Tibial nerve (tissue), 4 donors: ENCODE measurements at places on chromosomes 12 and 14. TPM values are rescaled to one million over a fixed set of nuclear protein-coding genes. Genes with fewer than 3 reads are reported as not detected.

GRCh38 chr12:43287706-43288383 lies 264.2 kb downstream of the ADAMTS20 start:
- no peak for DNase-seq
- H3K27ac ChIP-seq = no peak overlapping the region
- H3K27me3 ChIP-seq = no peaks in the 10 kb centered on the region
- peaks cover 10% of the 10 kb centered on the region for H3K4me1 ChIP-seq

DNA sequence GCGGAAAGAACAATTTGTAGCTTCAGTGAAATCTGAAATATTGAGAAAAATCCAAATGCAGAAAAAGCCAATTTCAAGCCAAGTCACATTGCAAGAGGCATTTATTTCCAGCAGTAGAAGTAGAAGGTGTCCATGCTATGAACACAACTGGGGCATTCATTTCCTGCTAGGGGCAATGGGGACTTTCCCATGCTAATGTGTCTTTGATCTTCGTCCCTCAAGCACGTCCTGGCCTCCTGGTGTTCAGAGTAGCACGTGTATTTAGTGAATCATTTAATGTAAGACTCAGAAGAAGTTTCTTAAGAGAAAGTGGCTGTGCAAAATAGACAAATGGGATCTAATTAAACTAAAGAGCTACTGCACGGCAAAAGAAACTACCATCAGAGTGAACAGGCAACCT lies 267.9 kb downstream of the TMEM132C start:
- no peak overlapping the region for H3K4me3 ChIP-seq
- no peaks in the 10 kb centered on the region for H3K27me3 ChIP-seq
- DNase-seq = no peak
- H3K27ac ChIP-seq = no peak overlapping the region
- no peaks in the 10 kb centered on the region for H3K4me1 ChIP-seq

DNA sequence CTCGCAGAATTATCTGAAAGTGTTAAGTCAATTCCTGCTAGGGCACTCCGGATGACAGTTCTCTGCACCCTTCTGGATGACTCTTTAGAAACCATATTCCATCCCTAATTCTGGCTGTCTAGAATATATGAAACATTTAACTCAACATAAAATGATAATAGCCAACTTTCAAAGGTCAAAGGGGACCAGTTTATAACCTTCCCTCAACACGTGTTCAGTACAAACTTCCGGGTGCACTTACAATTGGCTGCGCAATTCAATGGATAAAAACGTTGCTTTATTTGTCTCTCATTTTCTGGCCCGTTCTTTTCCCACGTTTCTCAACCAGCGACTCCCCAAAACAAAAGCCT lies 1.3 kb downstream of the SBNO1 start:
- no peaks in the 10 kb centered on the region for H3K36me3 ChIP-seq
- H3K27ac ChIP-seq = peak overlapping the region; percentile 95
- H3K4me3 ChIP-seq = peak overlapping the region; percentile 88
- H3K4me1 ChIP-seq = no peaks in the 10 kb centered on the region
- H3K27me3 ChIP-seq = no peaks in the 10 kb centered on the region
- DNase-seq = no peak

- H3K4me1 ChIP-seq = no peaks in the 10 kb centered on the region
- H3K27me3 ChIP-seq = no peaks in the 10 kb centered on the region
- H3K36me3 ChIP-seq = no peaks in the 10 kb centered on the region
Measured at GRCh38 chr14:36021030-36021422, 155.5 kb downstream of the PTCSC3 start.

GRCh38 chr12:30926243-30927221 lies at the start of gene TSPAN11:
Gene TSPAN11 (plus strand): TSS chr12:30926748. CDS start chr12:30953992, 27,244 bp downstream.
- DNase-seq = peak; percentile 21
- no peaks in the 10 kb centered on the region for H3K4me1 ChIP-seq
- peak within 1 kb of the TSS; percentile 53 for H3K27ac ChIP-seq
- peak within 1 kb of the TSS; percentile 46 for H3K4me3 ChIP-seq

- no peak overlapping the region for H3K4me3 ChIP-seq
- no peak for DNase-seq
- no peaks in the 10 kb centered on the region for H3K36me3 ChIP-seq
- H3K27ac ChIP-seq = no peak overlapping the region
- H3K4me1 ChIP-seq = no peaks in the 10 kb centered on the region
- no peaks in the 10 kb centered on the region for H3K27me3 ChIP-seq
Measured at GRCh38 chr12:84954415-84954814, 41.8 kb upstream of the SLC6A15 start.

DNA sequence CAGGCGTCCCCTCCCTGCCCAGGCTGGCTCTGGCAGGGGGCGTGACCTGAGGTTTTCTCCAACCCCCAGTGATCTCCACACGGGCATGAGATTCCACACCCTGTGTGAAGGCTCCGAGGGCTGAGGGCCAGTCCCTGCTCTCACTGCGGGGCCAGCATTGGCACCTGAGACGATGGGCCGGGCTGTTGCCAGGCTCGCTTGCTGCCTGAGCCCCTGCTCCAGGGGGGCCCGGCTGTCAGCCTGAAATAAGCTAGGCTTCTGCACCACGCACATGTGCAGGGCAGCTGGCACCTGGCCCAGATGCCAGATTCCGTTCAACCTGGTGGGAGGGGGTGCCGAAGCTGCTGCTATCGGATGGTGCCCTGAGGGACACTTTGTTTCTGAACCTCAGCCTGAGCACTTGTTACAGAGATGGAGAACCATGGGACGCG lies 196.5 kb upstream of the PRMT8 start:
- H3K4me3 ChIP-seq = no peak overlapping the region
- no peaks in the 10 kb centered on the region for H3K36me3 ChIP-seq
- DNase-seq = no peak
- H3K27me3 ChIP-seq = peaks cover 7% of the 10 kb centered on the region
- peaks cover 4% of the 10 kb centered on the region for H3K4me1 ChIP-seq
- no peak overlapping the region for H3K27ac ChIP-seq

- no peak for DNase-seq
- no peak overlapping the region for H3K27ac ChIP-seq
- no peaks in the 10 kb centered on the region for H3K36me3 ChIP-seq
- no peaks in the 10 kb centered on the region for H3K27me3 ChIP-seq
- no peak overlapping the region for H3K4me3 ChIP-seq
Measured at GRCh38 chr14:73047808-73048207, 10.5 kb upstream of the RBM25 start.

- peak overlapping the region; percentile 62 for H3K4me3 ChIP-seq
- no peaks in the 10 kb centered on the region for H3K27me3 ChIP-seq
- no peak for DNase-seq
- peaks cover 17% of the 10 kb centered on the region for H3K4me1 ChIP-seq
- no peaks in the 10 kb centered on the region for H3K36me3 ChIP-seq
Measured at GRCh38 chr12:108559748-108560147, 1.2 kb downstream of the SART3 start.

- no peak for DNase-seq
- H3K36me3 ChIP-seq = peaks cover 8% of the 10 kb centered on the region
- H3K4me1 ChIP-seq = peaks cover 7% of the 10 kb centered on the region
- H3K27ac ChIP-seq = peak overlapping the region; percentile 13
- no peak overlapping the region for H3K4me3 ChIP-seq
Measured at GRCh38 chr14:73736842-73737241, 22.7 kb upstream of the PNMA1 start.

DNA sequence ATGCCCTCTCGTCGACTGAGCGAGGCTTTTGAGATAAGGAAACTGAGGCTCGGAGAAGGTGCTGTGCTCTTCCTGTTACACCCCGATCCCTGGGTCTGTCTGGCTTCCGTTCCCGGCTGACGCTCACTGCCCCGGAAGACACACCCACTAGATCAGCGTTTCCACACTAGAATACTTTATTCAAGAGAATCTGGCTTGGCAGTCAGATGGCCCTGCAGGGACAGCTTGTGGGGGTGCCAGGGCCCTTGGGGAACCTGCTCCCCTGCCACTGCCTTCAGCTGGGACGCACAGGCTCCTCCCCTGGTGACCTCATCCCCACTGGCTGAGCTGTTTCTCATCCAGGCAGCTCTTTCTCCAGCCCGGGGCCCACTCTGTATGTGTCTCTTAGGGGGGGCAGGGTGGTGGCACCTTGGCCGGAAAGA lies 13.7 kb downstream of the PGF start:
- H3K4me3 ChIP-seq = peak overlapping the region; percentile 27
- H3K27ac ChIP-seq = peak overlapping the region; percentile 79
- no peaks in the 10 kb centered on the region for H3K36me3 ChIP-seq
- H3K27me3 ChIP-seq = no peaks in the 10 kb centered on the region

GRCh38 chr14:72350215-72350614 lies 418.0 kb downstream of the RGS6 start:
- no peak overlapping the region for H3K27ac ChIP-seq
- no peak for DNase-seq
- no peaks in the 10 kb centered on the region for H3K27me3 ChIP-seq
- H3K36me3 ChIP-seq = no peaks in the 10 kb centered on the region

GRCh38 chr14:91395466-91395865 lies 22.2 kb downstream of the CCDC88C start:
- no peaks in the 10 kb centered on the region for H3K4me1 ChIP-seq
- no peak overlapping the region for H3K27ac ChIP-seq
- H3K27me3 ChIP-seq = peaks cover 70% of the 10 kb centered on the region
- H3K36me3 ChIP-seq = no peaks in the 10 kb centered on the region
- DNase-seq = no peak
- H3K4me3 ChIP-seq = no peak overlapping the region

- H3K36me3 ChIP-seq = no peaks in the 10 kb centered on the region
- H3K27me3 ChIP-seq = no peaks in the 10 kb centered on the region
- H3K27ac ChIP-seq = no peak overlapping the region
- H3K4me3 ChIP-seq = no peak overlapping the region
- peaks cover 1% of the 10 kb centered on the region for H3K4me1 ChIP-seq
Measured at GRCh38 chr14:63730659-63731058, 2.8 kb upstream of the SGPP1 start.

GRCh38 chr12:124563401-124563800 lies 4.0 kb downstream of the NCOR2 start:
- H3K4me1 ChIP-seq = peaks cover 50% of the 10 kb centered on the region
- H3K36me3 ChIP-seq = no peaks in the 10 kb centered on the region
- DNase-seq = no peak
- H3K27ac ChIP-seq = no peak overlapping the region
- no peak overlapping the region for H3K4me3 ChIP-seq
- no peaks in the 10 kb centered on the region for H3K27me3 ChIP-seq

DNA sequence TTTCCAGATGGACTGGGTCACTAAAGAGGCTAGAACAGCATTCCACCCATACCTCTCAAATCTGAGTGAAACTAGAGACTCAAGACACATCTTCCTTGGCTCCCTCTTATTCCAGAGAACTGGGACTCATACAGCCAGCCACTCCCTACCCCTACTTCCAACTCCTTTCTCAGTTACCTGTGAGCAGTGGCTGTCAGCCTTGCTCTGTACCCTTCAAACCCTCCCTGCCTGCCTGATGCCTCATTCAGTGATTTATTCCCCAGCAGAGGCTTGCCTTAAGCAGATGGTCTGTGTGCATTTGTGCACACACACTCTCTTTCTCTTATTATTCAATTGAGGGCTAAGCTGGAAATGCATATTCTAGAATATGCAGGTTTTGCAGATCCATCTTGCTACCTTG lies 14.6 kb downstream of the GPR84 start:
- no peak overlapping the region for H3K4me3 ChIP-seq
- H3K27me3 ChIP-seq = no peaks in the 10 kb centered on the region

TGM1 gene
- 13.5 TPM for total RNA-seq

FAR2 gene
- 8.6 TPM for total RNA-seq

GPATCH2L gene
- 73.4 TPM for total RNA-seq

RNASE3 gene
- not detected for total RNA-seq

ST8SIA1 gene
- total RNA-seq = 2.4 TPM

CFAP73 gene
- total RNA-seq = not detected

GPRC5D gene
- total RNA-seq = not detected

TMEM52B gene
- not detected for total RNA-seq

FAM234B gene
- total RNA-seq = 2.0 TPM

LMNTD1 gene
- not detected for total RNA-seq

CARMIL3 gene
- total RNA-seq = 0.42 TPM
